ENCODE measurements at places on chromosomes 1 and 21. TPM values are rescaled to one million over a fixed set of nuclear protein-coding genes. Genes with fewer than 3 reads are reported as not detected.

FCGR1A gene
- not detected for total RNA-seq

CASZ1 gene
- 4.1 TPM for total RNA-seq

NPHS2 gene
- total RNA-seq = not detected

GBP6 gene
- total RNA-seq = not detected

ADAMTS4 gene
- total RNA-seq = 2.8 TPM

CELA3A gene
- not detected for total RNA-seq

SRRM1 gene
- 93.0 TPM for total RNA-seq

SPATA46 gene
- total RNA-seq = not detected

DNA sequence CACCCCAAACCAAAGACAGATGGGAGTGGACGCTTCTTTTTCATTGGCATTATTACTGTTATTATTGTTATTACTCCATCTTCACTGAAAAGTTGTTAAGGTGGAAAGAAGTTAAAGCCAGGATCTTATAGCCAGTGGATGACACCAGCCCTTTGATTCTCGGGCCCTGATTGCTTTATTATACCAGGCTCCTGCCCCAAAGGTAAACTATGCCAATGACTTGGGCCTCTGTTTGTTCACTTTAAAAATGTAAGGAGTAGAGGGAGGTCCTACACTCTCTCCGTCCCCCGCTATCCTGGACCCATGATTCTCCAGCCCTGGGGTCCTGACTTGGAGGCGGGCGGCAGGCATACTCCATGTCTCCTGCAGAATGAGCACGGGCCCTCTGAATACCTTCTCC lies 106.8 kb downstream of the TOMM20 start:
- H3K4me1 ChIP-seq = peaks cover 63% of the 10 kb centered on the region
- peak overlapping the region; percentile 74 for H3K27ac ChIP-seq
- no peak for DNase-seq
- no peak overlapping the region for H3K4me3 ChIP-seq

- H3K4me1 ChIP-seq = peaks cover 8% of the 10 kb centered on the region
- DNase-seq = no peak
- peaks cover 2% of the 10 kb centered on the region for H3K36me3 ChIP-seq
- no peak overlapping the region for H3K4me3 ChIP-seq
- no peaks in the 10 kb centered on the region for H3K27me3 ChIP-seq
Observed at GRCh38 chr1:218779341-218780100, 394.2 kb upstream of the LYPLAL1 start.

- H3K4me3 ChIP-seq = no peak overlapping the region
- peaks cover 38% of the 10 kb centered on the region for H3K4me1 ChIP-seq
- H3K36me3 ChIP-seq = no peaks in the 10 kb centered on the region
- DNase-seq = no peak
- H3K27me3 ChIP-seq = no peaks in the 10 kb centered on the region
Observed at GRCh38 chr1:172286629-172287076, 133.8 kb upstream of the C1orf105 start.

- H3K27ac ChIP-seq = no peak overlapping the region
- H3K36me3 ChIP-seq = no peaks in the 10 kb centered on the region
- DNase-seq = no peak
- no peak overlapping the region for H3K4me3 ChIP-seq
- no peaks in the 10 kb centered on the region for H3K27me3 ChIP-seq
Observed at GRCh38 chr1:191519519-191519918, 638.7 kb upstream of the RGS18 start.

DNA sequence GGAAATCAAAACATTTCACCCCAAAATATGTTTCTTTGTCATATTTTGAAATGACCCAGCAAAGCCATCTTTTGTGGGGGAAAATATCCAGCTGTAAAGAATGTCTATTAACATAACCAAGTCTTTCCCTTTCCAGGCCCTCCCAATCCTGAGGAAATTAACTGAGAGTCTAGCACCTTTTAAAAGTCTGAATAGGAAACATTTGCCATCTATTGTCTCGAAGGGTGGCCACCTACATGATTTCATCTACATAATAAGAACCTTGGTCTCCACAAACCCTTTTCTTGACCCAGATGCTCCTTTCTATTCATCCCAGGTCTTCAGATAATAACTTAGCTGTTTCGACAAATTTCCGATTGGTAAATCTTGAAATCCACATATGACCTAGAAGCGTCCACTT lies 5.4 kb upstream of the MT1HL1 start:
- DNase-seq = no peak
- no peaks in the 10 kb centered on the region for H3K36me3 ChIP-seq
- no peak overlapping the region for H3K27ac ChIP-seq
- H3K4me3 ChIP-seq = no peak overlapping the region

DNA sequence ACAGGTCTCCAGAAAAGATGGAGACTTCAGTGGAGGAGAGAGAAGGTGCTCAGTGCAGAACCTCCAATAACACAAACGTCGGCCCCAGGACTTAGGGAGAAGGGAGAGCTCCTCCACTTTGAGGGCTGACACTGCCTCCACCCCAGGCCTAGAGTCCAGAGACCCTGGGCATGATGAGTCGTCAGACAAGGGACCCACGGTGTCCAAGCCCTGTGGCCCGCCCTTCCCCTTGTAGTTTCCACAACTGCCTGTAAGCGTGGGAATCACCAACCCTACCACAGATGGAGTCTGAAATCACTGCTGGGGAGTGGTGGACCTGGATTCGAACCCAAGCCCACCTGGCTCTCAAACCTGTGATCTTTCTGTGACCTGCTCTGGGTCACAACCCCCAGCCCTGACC lies 281.1 kb downstream of the NPHP4 start:
- no peak for DNase-seq
- H3K27ac ChIP-seq = no peak overlapping the region
- no peak overlapping the region for H3K4me3 ChIP-seq
- H3K36me3 ChIP-seq = no peaks in the 10 kb centered on the region
- H3K4me1 ChIP-seq = no peaks in the 10 kb centered on the region

- H3K4me1 ChIP-seq = peaks cover 26% of the 10 kb centered on the region
- DNase-seq = no peak
- H3K27me3 ChIP-seq = no peaks in the 10 kb centered on the region
Observed at GRCh38 chr1:203569490-203570318, 56.9 kb upstream of the ATP2B4 start.

- DNase-seq = no peak
- peaks cover 3% of the 10 kb centered on the region for H3K4me1 ChIP-seq
- no peak overlapping the region for H3K4me3 ChIP-seq
Observed at GRCh38 chr1:100523038-100523652, 14.8 kb upstream of the GPR88 start.

DNA sequence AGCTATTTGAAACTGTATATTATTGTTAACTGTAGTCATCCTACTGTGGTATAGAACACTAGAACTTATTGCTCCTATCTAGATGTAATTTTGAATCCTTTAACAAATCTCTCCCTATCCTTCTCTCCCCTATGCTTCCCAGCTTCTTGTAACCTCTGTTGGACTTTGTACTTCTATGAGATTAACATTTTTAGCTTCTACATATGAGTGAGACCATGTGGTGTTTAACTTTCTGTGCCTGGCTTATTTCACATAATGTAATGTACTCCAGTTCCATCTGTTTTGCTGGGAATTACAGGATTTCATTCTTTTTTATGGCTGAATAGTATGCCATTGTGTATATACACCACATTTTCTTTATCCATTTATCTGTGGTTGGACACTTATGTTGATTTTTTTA lies 64.5 kb upstream of the KIAA1614 start:
- DNase-seq = no peak
- H3K36me3 ChIP-seq = peaks cover 3% of the 10 kb centered on the region
- H3K4me1 ChIP-seq = peaks cover 1% of the 10 kb centered on the region
- H3K4me3 ChIP-seq = no peak overlapping the region
- H3K27me3 ChIP-seq = no peaks in the 10 kb centered on the region
